ENCODE measurements at places on chromosomes 1 and 21. TPM values are rescaled to one million over a fixed set of nuclear protein-coding genes. Genes with fewer than 3 reads are reported as not detected.
A peak's percentile ranks its signal among the peaks of the same experiment; 100 is the strongest.

DNA sequence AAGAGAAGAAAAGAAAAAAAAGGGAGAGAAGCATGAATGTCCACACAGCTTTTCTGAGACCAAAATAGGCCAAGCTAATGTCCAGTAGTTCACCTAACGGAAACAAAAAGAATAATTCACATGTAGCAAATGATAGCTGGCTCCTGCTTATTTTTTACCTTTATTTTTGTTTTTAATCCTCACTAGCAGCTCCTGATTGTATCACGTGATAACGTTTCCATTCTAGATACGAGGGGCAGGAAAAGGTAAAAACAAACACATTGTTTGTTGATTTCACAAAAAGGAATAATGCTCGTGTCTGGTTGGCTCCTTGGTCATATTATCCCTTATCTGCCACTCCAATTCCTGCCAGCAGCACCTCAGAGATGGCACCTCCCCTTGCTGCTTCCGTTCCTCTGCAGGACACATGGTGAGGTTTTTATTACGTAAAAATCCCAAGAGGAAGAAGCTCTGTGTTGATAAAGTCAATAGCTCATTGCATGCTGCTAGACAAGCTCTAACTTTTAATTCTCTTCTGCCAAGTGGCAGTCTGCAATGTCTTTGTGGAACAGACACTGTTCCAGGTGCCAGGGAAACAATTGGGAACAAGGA, 201.7 kb downstream of the CRB1 start:
- no peaks in the 10 kb centered on the region for H3K36me3 ChIP-seq
- no peak for DNase-seq
- H3K27me3 ChIP-seq: peaks cover 2% of the 10 kb centered on the region
- no peak overlapping the region for H3K27ac ChIP-seq
- no peak overlapping the region for H3K4me3 ChIP-seq
- H3K4me1 ChIP-seq: peaks cover 6% of the 10 kb centered on the region

DNA sequence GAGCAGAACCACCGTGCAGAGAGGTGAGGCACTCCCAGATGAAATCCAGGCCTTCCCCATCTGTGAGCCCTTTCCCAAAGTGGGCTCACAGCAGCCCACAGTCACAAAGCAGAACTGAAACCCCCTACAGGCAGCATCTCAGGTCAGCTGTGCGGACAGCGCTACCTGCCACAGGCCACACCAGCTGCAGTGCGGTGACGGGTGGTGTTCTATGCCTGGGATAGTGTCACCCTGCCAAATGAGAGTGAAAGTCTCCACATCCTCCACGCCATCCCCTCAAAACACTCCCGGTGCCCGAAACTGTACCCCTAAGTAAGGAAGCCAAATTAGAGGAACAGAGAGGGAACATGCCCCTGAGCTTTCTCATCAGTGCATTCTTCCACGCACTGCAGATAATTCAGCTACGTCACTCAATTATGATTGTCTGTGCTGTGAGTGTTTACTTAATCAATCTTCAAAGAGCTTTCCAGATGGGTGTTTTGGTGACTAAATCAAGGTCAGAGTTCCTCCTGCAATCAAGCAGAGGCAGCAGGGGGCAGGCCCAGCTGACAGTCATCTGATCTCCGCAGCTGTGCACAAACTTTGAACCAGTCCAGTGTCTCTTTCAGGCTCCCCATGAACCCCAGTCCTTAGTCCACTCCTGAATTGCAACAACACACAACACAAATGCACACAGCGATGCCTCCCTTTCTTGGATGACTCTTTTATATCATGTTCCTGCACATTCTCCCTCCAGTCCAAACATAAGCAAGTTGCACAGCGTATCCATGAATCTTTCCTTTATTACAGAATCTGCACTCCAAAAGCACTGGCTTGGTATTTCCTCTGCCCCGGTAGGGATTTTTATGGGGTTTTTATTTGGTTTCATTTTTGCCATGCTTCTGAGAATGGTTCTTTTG, 150.0 kb downstream of the TOMM20 start:
- no peaks in the 10 kb centered on the region for H3K27me3 ChIP-seq
- H3K4me1 ChIP-seq: peaks cover 59% of the 10 kb centered on the region
- H3K27ac ChIP-seq: peak overlapping the region; percentile 97

- H3K4me1 ChIP-seq: peaks cover 5% of the 10 kb centered on the region
- no peak overlapping the region for H3K4me3 ChIP-seq
- peaks cover 14% of the 10 kb centered on the region for H3K27me3 ChIP-seq
- peak; percentile 51 for DNase-seq
Measured at GRCh38 chr1:6157528-6158174, 22.5 kb downstream of the CHD5 start.

DNA sequence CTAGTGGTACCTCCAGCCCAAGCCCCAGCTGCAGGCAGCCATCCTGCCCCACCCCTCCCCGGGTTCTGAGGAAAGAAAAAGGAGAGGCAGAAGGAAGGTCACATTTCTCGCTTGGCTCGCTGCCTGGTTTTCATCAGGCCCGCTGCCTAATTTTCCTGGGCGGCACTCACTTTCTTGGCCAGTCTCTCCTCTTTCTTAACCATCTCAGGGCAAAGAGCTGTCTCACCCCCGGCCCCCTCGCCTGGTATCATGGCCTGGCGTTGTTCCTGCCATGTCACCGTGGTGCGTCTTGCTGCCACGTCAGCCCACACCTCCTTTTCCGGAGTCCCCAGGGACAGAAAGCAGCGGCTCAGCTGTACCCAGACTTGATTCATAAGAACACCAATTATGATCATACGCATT, 26.6 kb upstream of the CASZ1 start:
- no peaks in the 10 kb centered on the region for H3K4me1 ChIP-seq
- DNase-seq: no peak
- no peak overlapping the region for H3K4me3 ChIP-seq
- no peaks in the 10 kb centered on the region for H3K36me3 ChIP-seq
- H3K27ac ChIP-seq: no peak overlapping the region

DNA sequence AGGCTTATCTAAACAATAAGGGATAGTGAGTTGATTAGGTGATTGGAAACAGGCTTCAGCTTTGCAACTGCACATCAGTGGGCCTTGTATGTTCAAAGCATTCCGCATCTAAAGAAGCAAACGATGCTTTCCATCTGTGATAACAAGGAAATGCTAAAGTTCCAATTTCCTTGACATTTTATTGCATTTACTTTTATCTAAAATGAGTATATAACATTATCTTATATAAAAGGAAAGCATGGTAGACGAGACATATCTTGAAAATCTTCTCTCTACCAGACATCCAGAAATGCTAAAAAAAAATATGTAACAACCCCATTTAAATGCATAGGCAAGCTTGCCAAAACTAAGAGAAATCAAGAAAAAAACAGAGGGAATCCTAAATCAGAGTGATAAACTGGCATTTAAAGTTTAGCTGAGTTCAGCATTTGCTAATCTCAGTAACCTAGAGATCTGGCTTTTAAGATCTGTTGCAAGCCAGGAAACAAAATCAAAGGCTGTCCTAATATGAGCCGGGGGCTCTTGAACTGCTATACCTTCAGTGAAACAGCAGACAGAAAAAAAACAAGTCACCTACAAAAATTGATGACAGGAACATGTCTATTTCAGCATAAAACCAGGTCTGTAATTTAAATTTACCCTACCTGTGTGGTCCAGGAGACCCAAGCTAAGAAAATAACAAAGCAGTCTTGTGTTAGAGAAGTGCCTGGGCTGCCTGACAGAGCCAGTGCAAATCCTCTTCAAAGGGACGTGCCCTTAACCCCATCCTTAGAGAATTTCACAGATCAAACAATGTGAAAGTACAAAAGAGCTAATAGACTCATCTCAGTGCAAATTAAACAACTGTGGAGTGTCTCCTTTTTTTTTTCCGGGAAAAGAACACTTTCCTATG, 3.1 kb upstream of the RGS13 start:
- peaks cover 20% of the 10 kb centered on the region for H3K27me3 ChIP-seq
- H3K4me3 ChIP-seq: no peak overlapping the region
- no peak overlapping the region for H3K27ac ChIP-seq

- no peaks in the 10 kb centered on the region for H3K36me3 ChIP-seq
- peaks cover 41% of the 10 kb centered on the region for H3K27me3 ChIP-seq
- no peak overlapping the region for H3K27ac ChIP-seq
- peak; percentile 73 for DNase-seq
Measured at GRCh38 chr1:155083865-155084721, 5.5 kb downstream of the EFNA3 start.

DNA sequence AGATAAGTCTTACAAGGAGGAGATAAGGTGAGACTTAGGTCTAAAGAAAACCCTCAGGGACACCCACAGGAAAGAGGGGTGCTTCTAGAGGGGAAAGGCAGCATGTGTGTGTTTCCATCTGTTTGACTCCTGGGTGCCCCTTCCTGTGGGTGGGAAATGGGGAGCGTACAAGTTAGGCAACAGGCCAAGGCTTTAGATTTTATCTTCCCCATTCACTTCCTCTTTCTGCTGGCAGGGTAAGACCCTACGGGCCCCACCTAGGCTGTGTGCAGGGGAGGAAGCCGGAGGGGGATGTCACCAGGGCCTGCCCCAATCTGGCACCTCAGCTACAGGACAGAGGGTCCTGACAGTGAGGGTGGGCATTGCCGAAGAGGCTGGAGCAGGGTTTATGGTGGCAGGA, 2.5 kb upstream of the OLIG1 start:
- H3K27me3 ChIP-seq: peaks cover 55% of the 10 kb centered on the region
- DNase-seq: no peak
- H3K4me3 ChIP-seq: no peak overlapping the region
- no peak overlapping the region for H3K27ac ChIP-seq

- no peak for DNase-seq
- no peak overlapping the region for H3K27ac ChIP-seq
- no peak overlapping the region for H3K4me3 ChIP-seq
- no peaks in the 10 kb centered on the region for H3K36me3 ChIP-seq
Measured at GRCh38 chr1:30372792-30373433, 350.5 kb downstream of the MATN1 start.

- H3K27ac ChIP-seq: no peak overlapping the region
- H3K4me1 ChIP-seq: no peaks in the 10 kb centered on the region
- H3K36me3 ChIP-seq: no peaks in the 10 kb centered on the region
- DNase-seq: no peak
- peaks cover 8% of the 10 kb centered on the region for H3K27me3 ChIP-seq
Measured at GRCh38 chr1:30638086-30638485, 85.3 kb downstream of the MATN1 start.

DNA sequence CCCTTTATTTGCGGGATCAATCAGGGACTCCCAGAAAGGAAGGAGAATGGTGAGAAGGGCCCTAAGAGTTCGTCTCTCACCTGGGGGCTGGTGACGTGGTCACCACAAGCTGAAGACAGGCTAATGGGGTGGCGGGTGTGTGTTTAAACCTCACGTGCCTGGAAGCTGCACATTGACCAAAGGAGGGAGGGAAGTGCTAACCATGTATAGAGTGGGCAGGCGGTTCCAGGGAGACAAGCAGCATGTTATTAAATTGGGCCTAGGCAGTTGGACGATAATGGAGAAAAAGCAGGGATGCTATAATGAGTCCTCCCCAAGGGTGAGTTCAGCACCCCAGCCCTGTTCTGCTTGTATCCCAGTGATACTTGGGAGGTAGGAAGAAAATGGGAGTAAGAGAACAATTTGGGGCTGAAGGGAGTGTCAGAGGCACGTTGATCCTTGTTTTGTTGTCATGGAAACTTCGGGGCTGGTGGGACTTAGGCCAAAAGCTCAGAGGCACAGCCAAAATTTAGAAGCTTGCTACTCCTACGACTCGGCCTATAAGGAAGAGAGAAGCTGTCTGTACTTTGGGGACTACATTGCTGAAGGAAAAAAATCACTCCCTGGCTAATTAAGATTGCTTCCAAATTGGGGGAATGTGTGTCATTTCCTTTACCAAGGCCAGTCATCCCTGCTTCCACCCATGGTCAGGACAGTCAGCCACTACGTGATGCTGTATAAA, 33.2 kb upstream of the EPHA8 start:
- no peak for DNase-seq
- H3K27me3 ChIP-seq: no peaks in the 10 kb centered on the region
- no peak overlapping the region for H3K27ac ChIP-seq
- no peak overlapping the region for H3K4me3 ChIP-seq

GRCh38 chr1:173467426-173467825, 9.7 kb upstream of the PRDX6 start:
- H3K27me3 ChIP-seq: no peaks in the 10 kb centered on the region
- H3K4me1 ChIP-seq: peaks cover 3% of the 10 kb centered on the region
- H3K4me3 ChIP-seq: no peak overlapping the region
- H3K27ac ChIP-seq: no peak overlapping the region
- peaks cover 62% of the 10 kb centered on the region for H3K36me3 ChIP-seq
- DNase-seq: no peak

DNA sequence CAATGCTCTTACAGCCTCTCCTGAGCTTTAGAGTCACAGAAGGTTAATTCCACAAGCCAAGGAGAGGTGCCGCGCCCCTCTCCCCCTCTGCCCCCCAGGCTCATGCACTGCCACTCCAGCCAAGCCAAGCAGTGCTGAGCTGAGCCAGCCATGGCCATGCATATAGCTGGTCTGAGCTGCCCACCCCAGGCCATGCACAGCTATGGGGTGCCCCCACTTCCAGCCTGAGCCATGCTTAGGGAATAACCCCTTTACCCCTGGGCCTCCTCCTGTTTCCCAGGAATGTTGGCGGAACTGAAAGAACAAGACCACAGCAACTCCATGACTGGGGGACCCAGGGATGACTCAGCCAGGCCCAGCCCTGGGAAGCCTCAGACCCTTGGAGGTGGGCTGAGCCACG, 34.0 kb upstream of the MAGOH start:
- H3K27me3 ChIP-seq: no peaks in the 10 kb centered on the region
- H3K4me1 ChIP-seq: no peaks in the 10 kb centered on the region
- H3K27ac ChIP-seq: no peak overlapping the region
- no peak for DNase-seq
- peaks cover 37% of the 10 kb centered on the region for H3K36me3 ChIP-seq

Gene MSH4
- 0.27 TPM for total RNA-seq
